ENCODE measurements at places on chromosomes 5 and 9.

GRCh38 chr5:143592648-143593047, 189.2 kb upstream of the NR3C1 start:
- DNase-seq = no peak

GRCh38 chr5:155834271-155834975, 492.5 kb upstream of the SGCD start:
- no peak for DNase-seq

DNA sequence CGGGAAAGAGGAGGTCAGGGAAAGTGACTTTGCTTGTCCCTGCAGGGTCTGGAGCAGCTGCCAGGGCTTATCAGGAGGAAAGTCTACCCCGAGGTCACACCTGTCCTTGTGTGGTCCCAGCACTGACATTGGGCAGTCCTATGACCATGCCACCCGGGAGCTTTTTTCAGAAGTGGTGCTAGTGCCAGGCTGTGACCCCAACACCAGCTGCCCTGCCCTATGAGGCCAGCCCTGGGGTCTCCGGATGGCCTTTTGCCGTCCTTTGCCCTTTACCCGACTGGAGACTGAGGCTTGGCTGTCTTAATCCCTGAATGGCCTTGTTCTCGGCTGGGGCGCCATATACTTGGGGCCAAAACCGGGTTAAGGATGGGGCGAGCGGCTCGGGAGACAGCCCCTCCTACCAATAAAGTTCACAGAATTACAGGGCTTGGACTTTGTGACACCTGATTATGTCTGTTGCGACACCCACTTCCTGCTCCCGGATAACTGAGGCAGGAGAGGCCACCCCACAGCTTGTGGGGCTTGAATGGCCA, 22.2 kb upstream of the SLC9A3 start:
- DNase-seq = no peak

DNA sequence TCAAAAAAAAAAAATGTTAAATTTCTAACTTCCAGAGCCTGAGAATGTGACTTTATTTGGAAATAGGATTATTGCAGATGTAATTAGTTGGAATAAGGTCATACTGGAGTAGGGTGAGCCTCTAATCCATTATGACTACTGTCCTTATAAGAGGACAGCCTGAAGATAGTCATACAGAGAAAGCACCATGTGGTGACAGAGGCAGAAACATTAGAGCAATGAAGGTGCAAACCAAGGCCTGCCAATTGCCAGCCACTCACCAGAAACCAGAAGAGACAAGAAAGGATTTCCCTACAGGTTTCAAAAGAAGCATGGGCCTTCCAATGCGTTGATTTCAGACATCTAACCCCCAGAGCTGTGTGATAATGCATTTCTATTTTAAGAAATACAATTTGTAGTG, 659.2 kb upstream of the CHD1 start:
- no peak for DNase-seq

DNA sequence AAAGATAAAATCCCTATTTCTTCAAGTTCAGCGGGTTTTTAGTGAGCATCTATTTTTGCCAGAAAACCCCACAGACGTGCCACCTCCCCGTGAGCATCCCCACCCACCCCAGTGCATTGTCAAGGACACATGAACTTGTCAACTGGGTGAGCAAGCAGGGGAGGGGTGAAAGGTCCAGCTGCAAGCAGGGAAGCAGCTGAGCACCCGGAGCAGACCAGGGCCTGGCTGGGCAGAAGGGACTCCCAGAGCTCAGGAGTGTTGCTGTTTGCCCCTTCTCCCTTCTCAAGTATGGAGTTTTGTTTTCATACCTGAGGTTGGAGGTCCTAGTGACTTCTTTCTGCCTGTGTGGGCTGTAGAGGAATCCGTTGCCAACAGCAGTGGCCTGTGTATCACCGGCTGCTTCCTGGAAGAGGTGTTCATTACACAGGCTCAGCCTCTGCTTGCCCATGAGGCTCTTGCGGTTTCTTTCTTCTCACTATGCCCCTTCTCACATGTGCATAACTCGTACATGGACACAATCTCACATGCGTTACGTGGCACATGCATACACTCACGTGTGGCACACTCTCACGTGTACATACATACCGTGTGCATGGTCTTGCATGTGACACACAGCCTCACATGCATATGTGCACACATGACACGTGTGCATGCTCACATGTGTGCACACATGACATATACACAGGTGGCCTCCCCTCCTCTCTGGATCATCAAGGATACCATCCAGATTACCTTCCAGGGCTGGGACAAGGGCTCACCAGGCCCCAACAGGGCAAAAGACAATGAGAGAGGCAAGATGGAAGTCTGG, 126.7 kb downstream of the MVB12B start:
- no peak for DNase-seq

DNA sequence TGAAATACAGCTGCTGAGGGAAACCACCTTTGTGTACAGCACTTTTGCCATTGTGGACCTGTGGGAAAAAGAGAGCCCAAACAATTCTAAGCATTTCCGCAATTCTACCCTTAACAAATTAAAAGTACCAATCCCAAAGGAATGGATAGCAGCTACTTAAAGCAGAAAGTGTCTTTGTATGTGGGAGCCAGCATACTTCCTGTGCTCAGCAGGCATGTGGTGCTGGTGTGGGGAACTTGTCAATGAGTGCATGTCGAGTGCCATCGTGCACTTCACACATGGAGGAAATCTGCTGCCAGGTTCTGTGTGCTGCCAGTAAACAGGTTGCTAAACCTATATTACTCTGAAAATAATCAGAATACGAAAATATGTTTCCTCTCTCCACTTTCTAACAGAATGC, 399.0 kb downstream of the LRRC70 start:
- DNase-seq = no peak

- no peak for DNase-seq
Observed at GRCh38 chr5:8322484-8322883, 453.5 kb downstream of the MTRR start.

- no peak for DNase-seq
Observed at GRCh38 chr5:56494300-56494731, 261.2 kb upstream of the ANKRD55 start.

DNA sequence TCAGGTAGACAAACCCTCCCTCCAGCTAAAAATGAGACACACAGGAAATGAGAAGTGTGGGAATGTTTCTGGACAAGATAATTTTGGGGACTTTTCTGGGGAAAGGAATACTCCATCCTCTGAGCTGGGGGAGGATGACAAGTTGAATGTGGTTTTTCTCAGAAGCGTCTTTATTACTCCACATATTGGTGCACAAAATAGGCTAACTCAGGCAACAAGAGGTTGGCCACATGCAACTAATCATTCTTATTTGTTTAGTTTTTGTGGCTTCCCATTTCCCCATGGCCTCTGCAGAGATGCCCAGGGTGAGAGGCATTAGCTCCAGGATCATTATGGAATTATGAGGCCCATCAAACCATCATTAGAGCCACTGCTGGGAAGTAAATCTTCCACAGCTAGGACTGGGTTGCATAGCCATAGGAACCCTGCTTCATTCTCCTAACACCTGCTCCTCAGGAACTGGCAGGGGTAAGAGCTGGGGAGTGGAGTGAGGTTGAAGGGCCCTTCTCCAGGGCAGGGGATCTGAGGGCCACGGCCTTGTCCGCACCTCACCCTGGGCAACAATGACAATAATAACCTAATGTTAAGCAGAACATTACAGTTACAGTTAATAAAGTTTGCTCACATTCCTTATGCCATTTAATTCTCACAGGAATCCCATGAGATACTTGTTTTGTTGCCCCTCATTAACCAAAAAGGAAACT, 9.3 kb upstream of the SIL1 start:
- no peak for DNase-seq

DNA sequence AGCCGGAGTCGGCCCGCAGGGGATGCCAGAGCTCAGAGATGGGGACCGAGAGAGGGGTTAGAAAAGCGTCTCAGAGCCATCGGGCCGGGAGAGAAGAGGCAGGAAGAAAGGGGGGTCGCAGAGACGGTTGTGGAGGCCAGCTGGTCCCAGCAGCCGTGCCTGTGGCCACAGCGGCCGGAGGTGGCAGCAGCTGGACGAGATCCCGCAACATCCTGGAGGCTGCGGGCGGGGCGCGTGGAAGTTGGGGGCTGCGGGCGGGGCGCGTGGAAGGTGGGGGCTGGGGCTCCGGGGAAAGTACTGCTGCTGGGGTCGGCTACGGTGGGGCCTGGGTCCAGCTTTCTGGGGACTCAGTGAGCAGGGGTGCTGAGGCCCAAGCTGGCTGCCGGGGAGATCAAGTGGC, 34.4 kb upstream of the EGFL7 start:
- no peak for DNase-seq

- DNase-seq = no peak
Observed at GRCh38 chr5:149265597-149265996, 6.1 kb upstream of the AFAP1L1 start.

GRCh38 chr9:4680750-4681149, 1.4 kb downstream of the CDC37L1 start:
- DNase-seq = no peak

DNA sequence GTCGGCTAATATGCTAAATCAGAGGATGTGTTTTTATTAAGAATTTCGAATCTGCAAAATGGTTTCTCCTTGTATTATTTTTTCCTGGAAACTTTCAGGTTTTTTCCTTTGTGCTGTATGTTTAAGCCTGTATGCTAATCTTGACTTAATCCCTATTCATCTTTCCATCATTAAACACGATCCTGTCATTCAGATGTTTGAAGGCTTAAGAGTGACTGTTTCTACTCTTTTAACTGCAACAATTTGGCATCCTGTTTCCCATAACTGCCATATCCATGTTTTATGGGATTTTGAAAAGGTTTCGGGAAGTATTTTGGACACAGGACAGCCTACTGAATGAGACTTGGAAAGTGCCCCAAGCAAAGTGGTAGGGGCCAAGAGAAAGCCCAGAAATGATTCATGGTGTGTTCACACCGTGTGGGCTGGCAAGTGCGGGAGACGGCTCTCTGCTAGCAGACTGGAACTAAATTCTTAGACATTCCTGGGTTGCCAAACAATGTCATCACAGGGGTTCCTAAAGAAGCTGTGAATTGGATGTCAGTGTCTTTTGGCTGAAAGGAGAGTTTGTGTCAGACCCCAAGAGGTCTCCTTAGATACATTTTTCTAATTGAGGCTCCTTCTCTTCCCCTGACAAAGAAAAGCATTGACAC, 125.4 kb upstream of the ADAMTS16 start:
- DNase-seq = no peak

DNA sequence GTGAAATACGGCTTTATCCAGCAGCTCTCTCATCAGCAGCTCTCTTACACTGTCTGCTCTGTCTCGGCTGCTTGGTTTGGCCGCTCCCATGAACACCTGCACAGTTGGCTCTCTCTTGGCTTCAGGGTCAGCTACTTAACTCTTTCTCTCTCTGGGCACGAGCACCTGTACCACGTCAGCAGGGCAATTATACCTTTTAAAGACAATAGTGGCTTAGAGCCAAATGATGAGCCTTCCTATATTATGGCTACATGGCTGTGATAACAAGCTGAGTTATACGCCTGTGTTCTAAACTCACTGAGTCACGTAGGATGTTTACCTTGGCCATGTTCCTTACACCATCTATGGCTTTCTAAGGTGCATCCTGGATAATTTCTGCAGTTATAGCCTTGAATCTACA, 69.2 kb upstream of the CTNND2 start:
- no peak for DNase-seq

All from stimulated activated CD8-positive, alpha-beta memory T cell treated with anti-CD3 and anti-CD28 coated beads, Interleukin-7, amount 100 ng/mL, for 1 hour (primary cell).